ENCODE measurements at places on chromosomes 6 and 20.
A peak's percentile ranks its signal among the peaks of the same experiment; 100 is the strongest.

DNA sequence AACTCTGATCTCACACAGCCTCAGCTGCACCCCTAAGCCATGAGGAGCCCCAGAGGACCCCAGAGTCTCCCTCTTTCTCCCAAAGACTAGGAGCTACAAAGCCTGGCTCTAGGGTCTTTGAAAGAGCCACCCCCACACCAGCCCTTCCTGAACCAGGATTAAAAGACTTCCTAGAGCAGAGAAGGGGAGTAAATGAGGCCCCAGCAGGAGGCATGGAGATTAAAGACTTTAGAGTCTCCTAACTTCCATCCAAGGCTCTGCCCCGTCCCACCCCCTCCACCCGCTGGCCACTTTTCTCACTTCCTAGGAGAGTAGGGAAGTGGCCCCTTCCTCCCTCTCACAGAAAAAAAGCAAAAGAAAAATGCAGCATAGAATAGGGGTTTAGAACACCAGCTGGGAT lies 1.7 kb downstream of the PREX1 start:
- peaks cover 16% of the 10 kb centered on the region for H3K27me3 ChIP-seq
- H3K4me1 ChIP-seq, result peaks cover 12% of the 10 kb centered on the region
- H3K27ac ChIP-seq, result no peak overlapping the region
- no peaks in the 10 kb centered on the region for H3K36me3 ChIP-seq

DNA sequence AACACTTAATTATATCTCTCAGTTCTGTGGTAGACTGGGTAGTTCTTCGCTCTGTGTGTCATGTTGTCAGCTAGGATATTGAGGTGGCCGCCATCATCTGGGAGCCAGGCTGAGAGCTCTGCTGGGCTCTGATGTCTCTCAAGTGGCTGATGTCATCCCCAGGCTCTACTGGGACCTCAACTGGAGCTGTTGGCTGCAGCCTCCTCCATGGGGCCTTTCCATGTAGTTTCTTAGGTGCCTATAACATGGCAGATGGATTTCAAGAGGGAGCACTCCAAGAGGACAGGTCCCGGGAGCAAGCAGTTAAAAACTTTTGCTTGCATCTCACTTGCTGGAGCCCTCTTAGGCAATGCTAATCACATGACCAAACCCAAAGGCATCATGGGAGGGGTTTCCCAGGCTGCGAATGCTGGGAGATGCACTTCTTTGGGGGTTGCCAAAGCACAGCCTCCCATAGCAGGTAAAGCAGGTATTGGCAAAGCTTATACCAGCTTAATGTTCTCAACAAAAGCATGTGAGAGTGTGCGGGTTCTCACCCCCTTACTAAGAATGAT lies 129.8 kb downstream of the TMEM242 start:
- no peak overlapping the region for H3K27ac ChIP-seq
- H3K4me3 ChIP-seq, result no peak overlapping the region
- H3K27me3 ChIP-seq, result no peaks in the 10 kb centered on the region
- peaks cover 17% of the 10 kb centered on the region for H3K4me1 ChIP-seq

DNA sequence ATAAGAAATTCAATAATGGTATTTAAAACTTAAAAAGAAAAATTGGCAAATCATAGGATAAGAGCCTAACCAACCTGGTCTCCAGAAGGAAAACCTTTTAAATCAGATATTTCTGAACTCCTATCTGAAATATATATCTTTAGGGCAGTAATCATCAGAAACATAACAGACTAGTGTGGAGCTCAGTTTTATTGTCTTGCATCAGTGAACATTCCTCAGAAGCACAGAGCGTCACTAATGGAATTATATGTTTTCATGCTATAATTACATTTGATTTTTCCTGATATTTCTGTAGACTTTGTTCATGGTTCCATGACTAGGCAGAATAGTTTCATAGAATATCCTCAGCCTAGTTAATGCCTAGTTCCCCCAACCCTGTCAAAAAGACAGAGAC lies 262.2 kb downstream of the EYA4 start:
- H3K4me1 ChIP-seq, result no peaks in the 10 kb centered on the region
- DNase-seq, result no peak
- no peaks in the 10 kb centered on the region for H3K36me3 ChIP-seq
- no peaks in the 10 kb centered on the region for H3K27me3 ChIP-seq
- H3K4me3 ChIP-seq, result no peak overlapping the region

GRCh38 chr20:47106786-47107185 lies 212.1 kb downstream of the EYA2 start:
- no peak overlapping the region for H3K4me3 ChIP-seq
- no peaks in the 10 kb centered on the region for H3K4me1 ChIP-seq
- no peaks in the 10 kb centered on the region for H3K27me3 ChIP-seq
- DNase-seq, result no peak
- no peaks in the 10 kb centered on the region for H3K36me3 ChIP-seq

DNA sequence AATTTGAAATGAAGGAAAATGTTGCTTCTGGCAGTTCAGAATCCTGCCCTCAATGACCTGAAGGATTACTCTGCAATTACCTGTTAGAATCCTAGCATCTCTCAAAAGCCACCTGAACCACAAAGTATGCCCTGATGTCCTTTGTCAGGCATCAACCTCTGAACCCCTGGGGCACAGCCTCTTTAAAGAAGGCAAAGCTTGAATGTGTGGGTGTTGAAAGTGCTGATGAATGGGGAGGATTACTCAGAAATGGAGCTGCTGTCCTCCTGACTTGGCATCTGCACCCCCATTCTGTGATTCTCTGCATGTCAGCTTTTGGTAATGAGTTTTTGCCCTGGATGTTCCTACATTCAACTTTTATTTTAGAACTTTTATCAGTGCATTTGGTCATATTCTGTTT lies 179.2 kb downstream of the PKHD1 start:
- H3K27ac ChIP-seq, result no peak overlapping the region
- no peak for DNase-seq
- H3K4me1 ChIP-seq, result no peaks in the 10 kb centered on the region
- no peaks in the 10 kb centered on the region for H3K27me3 ChIP-seq
- no peaks in the 10 kb centered on the region for H3K36me3 ChIP-seq

GRCh38 chr20:6711951-6712649 lies 55.4 kb upstream of the BMP2 start:
- H3K4me3 ChIP-seq, result no peak overlapping the region
- H3K27me3 ChIP-seq, result peaks cover 4% of the 10 kb centered on the region
- H3K27ac ChIP-seq, result no peak overlapping the region
- no peak for DNase-seq
- no peaks in the 10 kb centered on the region for H3K4me1 ChIP-seq

- no peaks in the 10 kb centered on the region for H3K36me3 ChIP-seq
- H3K27ac ChIP-seq, result peak overlapping the region; percentile 22
- H3K4me1 ChIP-seq, result peaks cover 15% of the 10 kb centered on the region
- H3K27me3 ChIP-seq, result no peaks in the 10 kb centered on the region
Measured at GRCh38 chr6:7058250-7058923, 49.4 kb upstream of the RREB1 start.

- DNase-seq, result no peak
- H3K4me3 ChIP-seq, result no peak overlapping the region
- no peaks in the 10 kb centered on the region for H3K4me1 ChIP-seq
- H3K27me3 ChIP-seq, result no peaks in the 10 kb centered on the region
- no peak overlapping the region for H3K27ac ChIP-seq
Measured at GRCh38 chr6:121548131-121548530, 112.7 kb downstream of the GJA1 start.

GRCh38 chr6:135163440-135163738 lies 17.7 kb upstream of the MYB start:
- no peaks in the 10 kb centered on the region for H3K27me3 ChIP-seq
- no peak overlapping the region for H3K4me3 ChIP-seq
- no peak overlapping the region for H3K27ac ChIP-seq
- H3K36me3 ChIP-seq, result no peaks in the 10 kb centered on the region

DNA sequence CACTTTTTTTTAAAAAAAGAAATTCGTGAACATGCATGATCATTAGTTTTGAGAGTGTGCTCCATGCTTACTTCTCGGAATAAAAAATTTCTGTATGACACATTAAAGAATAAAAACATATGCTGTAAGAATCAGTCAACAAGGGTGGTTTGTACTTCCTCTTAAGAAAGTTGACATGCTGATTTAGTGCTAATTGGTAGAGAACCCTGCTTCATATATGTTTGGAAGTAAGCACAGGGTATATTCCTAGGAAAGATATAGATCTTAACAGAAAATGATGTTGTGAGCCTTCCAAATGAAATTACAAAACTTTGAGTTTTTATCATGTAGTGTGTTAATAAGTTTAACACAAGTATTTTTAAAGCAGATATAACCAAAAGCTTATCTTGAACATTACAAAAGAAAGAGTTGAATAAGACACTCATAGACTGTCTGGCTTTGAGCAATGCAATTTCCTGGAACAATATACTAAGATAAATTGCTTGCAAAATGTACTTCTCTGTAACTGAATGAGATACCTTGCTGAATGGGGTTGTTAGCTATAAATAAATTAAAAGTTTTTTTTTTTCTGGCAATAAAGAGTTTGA lies 13.8 kb upstream of the VIP start:
- H3K4me3 ChIP-seq, result no peak overlapping the region
- no peaks in the 10 kb centered on the region for H3K4me1 ChIP-seq

GRCh38 chr6:11272491-11273192 lies 40.2 kb upstream of the NEDD9 start:
- H3K4me1 ChIP-seq, result peaks cover 18% of the 10 kb centered on the region
- no peaks in the 10 kb centered on the region for H3K27me3 ChIP-seq
- no peaks in the 10 kb centered on the region for H3K36me3 ChIP-seq
- H3K4me3 ChIP-seq, result no peak overlapping the region

- H3K36me3 ChIP-seq, result peaks cover 64% of the 10 kb centered on the region
- H3K27ac ChIP-seq, result no peak overlapping the region
- no peak overlapping the region for H3K4me3 ChIP-seq
- no peaks in the 10 kb centered on the region for H3K4me1 ChIP-seq
Measured at GRCh38 chr20:32234135-32234808, 26.6 kb downstream of the POFUT1 start.

DNA sequence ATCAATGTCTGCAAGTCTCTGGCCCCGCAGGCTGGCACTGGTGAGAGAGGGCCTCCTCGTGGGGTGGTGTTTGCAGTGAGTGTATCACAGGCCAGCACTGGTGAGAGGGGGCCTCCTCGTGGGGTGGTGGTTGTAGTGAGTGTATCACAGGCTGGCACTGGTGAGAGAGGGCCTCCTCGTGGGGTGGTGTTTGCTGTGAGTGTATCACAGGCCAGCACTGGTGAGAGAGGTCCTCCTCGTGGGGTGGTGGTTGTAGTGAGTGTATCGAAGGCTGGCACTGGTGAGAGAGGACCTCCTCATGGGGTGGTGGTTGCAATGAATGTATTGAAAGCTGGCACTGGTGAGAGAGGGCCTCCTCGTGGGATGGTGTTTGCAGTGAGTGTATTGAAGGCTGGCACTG lies 53.3 kb upstream of the SLC22A1 start:
- peak overlapping the region; percentile 23 for H3K27ac ChIP-seq
- H3K4me1 ChIP-seq, result no peaks in the 10 kb centered on the region
- no peak for DNase-seq
- no peaks in the 10 kb centered on the region for H3K27me3 ChIP-seq
- H3K36me3 ChIP-seq, result peaks cover 91% of the 10 kb centered on the region

GRCh38 chr20:24303393-24304170 lies 165.8 kb upstream of the SYNDIG1 start:
- no peak overlapping the region for H3K4me3 ChIP-seq
- no peaks in the 10 kb centered on the region for H3K36me3 ChIP-seq
- DNase-seq, result no peak
- H3K27ac ChIP-seq, result no peak overlapping the region
- H3K4me1 ChIP-seq, result no peaks in the 10 kb centered on the region
- H3K27me3 ChIP-seq, result no peaks in the 10 kb centered on the region

DNA sequence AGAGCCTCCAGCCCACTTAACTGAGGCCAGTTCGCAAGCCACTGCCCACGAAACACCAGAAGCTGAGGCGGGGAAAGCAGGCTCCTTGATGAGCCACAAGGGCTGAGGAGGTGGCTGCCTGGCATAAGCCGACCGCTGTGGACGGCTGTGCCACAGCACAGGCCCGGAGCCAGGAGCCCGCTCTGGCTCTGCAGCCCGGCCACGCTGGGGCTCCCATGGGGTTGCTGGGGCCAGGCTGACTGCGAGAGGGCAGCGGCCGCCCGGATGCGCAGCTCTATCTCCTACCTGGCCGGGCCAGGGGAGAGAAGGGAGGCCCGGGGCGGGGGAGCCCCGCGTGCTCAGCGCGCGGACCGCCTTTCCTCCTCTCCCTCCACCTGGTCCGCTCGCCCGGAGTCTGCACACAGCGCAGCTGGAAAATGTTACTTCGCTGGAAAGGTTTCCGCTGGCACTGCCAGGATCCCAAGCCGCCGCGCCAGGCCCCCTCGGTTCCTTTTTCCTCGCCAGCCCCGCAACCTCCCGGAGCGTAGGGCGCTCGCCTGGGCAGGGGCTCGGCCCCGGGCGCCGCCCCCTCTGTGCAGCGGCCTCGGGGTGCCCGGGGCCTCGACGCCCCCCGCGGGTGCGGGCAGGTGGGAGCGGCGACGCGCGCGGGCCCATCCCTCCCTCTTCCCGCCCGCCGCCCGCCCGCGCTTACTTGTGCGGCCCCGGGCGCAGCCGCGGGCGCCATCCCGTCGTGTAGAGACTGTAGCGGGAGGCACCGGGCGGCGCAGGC lies 657 bp downstream of the EMILIN3 start:
- H3K4me3 ChIP-seq, result no peak overlapping the region
- DNase-seq, result no peak
- H3K4me1 ChIP-seq, result no peaks in the 10 kb centered on the region
- no peaks in the 10 kb centered on the region for H3K27me3 ChIP-seq
- no peaks in the 10 kb centered on the region for H3K36me3 ChIP-seq

DNA sequence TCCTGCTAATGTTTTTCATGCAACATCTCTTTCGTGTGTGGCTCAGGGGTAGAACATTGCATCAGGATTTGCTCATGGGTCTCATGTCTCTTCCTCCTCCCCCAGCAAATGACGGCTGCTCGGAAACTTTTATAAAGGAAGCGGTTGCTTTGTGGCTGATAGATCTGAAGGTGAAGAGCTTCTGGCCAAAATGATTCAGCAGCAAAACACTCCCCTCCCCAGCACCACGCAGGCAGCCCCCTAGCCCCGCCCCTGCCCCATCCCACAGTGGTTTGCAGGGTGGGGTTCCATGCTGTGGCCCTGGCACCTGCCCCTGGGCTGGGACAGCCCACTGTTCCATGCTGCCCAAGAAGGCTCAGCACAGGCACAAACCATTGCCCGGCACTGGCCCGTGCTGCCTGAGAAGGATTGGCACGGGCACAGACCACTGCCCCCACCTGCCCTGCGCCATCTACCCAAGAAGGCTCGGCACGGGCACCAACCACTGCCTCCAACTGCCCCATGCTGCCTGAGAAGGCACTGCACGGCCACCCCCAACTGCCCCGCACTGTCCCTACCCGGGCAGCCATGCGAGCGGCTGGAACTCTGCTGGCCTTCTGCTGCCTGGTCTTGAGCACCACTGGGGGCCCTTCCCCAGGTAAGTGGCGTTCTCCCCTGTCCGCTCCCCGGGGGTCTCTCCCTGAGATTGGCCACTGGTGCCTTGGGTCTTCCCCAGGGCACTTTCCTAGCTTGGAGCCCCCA lies at the start of gene CST7:
Gene CST7 (plus strand): TSS at position 331 of the 741 bp plus-strand sequence. CDS start 237 bp downstream, at position 568.
- H3K4me1 ChIP-seq, result peaks cover 18% of the 10 kb centered on the region
- no peaks in the 10 kb centered on the region for H3K27me3 ChIP-seq
- H3K27ac ChIP-seq, result peak within 1 kb of the TSS; percentile 75
- H3K36me3 ChIP-seq, result peaks cover 6% of the 10 kb centered on the region

- no peaks in the 10 kb centered on the region for H3K27me3 ChIP-seq
- H3K4me3 ChIP-seq, result no peak overlapping the region
- no peaks in the 10 kb centered on the region for H3K4me1 ChIP-seq
- H3K27ac ChIP-seq, result no peak overlapping the region
- no peaks in the 10 kb centered on the region for H3K36me3 ChIP-seq
Measured at GRCh38 chr6:106870069-106870468, 104.5 kb downstream of the CD24 start.

- H3K4me1 ChIP-seq, result no peaks in the 10 kb centered on the region
- DNase-seq, result no peak
- H3K36me3 ChIP-seq, result no peaks in the 10 kb centered on the region
- H3K4me3 ChIP-seq, result no peak overlapping the region
- H3K27ac ChIP-seq, result no peak overlapping the region
Measured at GRCh38 chr20:22418738-22419137, 165.6 kb downstream of the FOXA2 start.

All from DND-41 (cell line).